HT1080 (cell line): ENCODE measurements at places on chromosomes 11 and 22.
A peak's percentile ranks its signal among the peaks of the same experiment; 100 is the strongest.

DNA sequence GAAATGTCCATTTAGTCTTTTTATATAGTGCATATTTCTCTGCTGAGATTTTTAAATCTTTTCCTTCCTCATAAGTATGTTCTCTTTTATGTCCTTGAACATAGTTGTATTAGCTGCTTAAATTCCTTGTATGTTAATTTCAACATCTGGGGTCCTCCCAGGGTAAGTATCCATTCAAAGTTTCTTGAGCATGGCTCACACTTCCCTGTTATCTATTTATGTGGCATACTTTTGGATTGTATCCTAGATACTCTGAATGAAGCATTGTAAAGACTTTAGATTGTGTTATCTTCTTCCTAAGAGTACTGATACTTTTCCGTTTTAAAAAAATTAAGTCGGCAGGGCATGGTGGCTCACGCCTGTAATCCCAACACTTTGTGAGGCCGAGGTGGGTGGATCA, 28.4 kb upstream of the PITPNB start:
- no peak for DNase-seq

- DNase-seq: no peak
Observed at GRCh38 chr11:64845129-64845775, 799 bp upstream of the CDC42BPG start.

GRCh38 chr22:39428597-39429071, 28.2 kb upstream of the MGAT3 start:
- DNase-seq: peak; percentile 25

GRCh38 chr11:130655300-130655699, 206.9 kb downstream of the ADAMTS15 start:
- DNase-seq: no peak

- no peak for DNase-seq
Observed at GRCh38 chr11:95725196-95725595, 64.4 kb downstream of the FAM76B start.

DNA sequence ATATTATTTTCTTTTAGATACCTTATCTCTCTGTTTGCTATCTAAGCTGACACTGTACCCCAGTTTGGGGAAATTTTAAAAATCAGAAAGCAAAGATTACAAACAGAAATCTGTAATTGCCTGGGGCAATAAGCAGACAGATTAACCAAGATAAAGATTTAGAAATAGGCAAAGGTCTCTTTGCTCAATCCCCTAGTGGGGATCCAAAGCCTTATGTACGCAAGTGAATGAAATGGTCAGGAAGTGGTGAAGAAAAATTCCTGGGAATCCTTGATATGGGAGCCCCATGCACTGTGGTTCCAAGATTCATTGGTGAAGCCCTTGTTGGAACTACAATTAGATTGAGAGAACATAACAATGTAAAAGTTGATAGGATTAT, 139.5 kb upstream of the GUCY1A2 start:
- DNase-seq: peak; percentile 47

DNA sequence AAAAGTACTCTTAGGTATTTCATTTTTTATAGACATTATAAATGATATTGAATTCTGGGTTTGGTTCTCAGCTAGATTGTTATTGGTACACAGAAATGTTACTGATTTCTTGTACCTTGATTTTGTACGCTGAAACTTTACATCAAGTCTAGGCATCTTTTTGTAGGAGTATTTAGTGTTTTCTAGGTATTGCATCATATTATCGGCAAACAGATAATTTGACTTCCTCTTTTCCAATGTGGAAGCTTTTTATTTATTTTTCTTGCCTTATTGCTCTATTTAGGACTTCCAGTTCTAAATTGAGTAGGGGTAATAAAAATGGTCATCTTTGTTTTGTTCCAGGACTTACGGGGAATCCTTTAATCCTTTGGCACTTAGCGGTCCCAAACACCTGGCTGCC, 676.6 kb upstream of the CCDC179 start:
- DNase-seq: no peak

DNA sequence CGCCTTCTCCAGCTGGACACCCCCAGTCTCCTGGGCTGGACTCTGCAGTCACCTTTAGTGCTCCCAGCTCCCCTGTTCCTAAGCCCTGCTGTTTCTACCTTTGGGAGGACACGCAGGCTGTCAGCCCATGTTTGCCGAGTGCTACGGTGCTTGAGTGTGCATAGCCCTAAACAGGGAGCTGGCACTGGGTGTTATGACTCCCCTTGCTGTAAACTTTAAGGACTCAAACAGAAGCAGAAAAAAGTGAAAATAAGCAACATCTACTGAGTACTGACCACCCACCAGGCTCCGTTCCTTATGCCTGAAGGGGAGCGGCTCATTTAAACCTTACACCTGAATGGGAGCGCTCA, 7.3 kb upstream of the APOBEC3B start:
- DNase-seq: no peak

DNA sequence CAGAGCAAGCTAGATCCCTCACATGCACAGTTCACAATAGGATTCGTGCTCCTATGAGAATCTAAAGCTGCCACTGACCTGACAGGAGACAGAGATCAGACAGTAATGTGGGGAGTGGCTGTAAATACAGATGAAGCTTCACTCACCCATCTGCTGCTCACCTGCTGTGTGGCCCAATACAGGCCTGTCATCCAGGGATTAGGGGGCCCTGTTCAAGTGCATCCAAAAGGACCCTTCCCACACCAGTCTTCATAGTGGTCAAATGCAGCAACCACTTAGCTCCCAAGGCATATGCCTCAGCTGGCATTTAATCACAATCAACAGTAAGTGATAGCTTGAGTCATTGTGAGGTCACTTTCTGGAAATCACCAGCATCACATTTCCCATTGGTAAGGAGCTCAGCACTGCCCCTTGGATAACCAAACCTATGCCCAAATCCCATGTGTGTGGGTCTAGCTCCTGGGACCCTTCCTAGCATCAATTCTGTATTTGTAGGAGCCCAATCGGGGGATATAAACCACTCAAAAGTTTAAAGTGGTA, 65.6 kb downstream of the OR4C45 start:
- DNase-seq: peak; percentile 36

GRCh38 chr11:13837286-13837685, 125.2 kb upstream of the SPON1 start:
- DNase-seq: peak; percentile 96

- DNase-seq: peak; percentile 34
Observed at GRCh38 chr11:108865406-108865805, 200.5 kb downstream of the DDX10 start.

GRCh38 chr22:38774496-38775166, 18.8 kb upstream of the SUN2 start:
- DNase-seq: no peak

GRCh38 chr22:45470871-45471270, 31.8 kb upstream of the FBLN1 start:
- no peak for DNase-seq

DNA sequence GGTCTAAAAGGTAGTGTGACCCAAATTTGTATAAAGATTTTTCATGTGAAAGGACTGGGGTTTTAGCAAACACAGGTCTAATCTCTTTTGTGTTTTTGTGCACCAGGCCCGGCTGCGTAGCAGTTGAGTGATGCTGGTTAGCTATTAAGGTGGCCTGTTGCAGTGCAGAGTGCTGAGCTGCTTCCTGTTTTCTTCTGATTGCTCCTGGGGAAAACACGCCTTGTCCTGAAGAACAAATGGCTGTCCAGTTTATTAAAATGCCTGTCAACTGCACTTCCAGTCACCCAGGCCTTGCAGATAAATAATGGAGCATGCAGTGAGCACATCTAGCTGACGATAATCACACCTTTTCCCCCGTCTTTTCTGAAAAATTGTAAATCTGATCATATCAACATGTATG, 1.8 kb downstream of the SRSF8 start:
- peak; percentile 97 for DNase-seq

DNA sequence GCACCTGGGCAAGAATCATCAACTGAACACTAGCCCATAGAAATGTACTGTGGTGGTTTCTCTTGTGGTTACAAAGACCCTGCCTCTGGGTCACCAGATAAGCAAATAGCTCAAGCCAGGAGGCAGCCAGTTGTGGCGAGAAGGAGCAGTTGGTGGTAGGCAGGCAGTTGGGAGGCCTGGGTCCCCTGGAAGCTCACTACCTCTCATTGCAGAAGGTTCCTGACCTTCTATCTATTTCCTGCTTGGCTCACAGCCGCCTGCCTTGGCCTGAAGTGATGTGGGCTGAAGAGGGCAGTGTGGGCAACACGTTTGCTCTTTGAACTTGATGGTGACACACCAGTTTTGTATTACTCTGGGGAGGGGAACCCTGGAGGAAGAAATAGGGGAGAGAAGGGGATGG, 34.7 kb downstream of the NECTIN1 start:
- peak; percentile 18 for DNase-seq

DNA sequence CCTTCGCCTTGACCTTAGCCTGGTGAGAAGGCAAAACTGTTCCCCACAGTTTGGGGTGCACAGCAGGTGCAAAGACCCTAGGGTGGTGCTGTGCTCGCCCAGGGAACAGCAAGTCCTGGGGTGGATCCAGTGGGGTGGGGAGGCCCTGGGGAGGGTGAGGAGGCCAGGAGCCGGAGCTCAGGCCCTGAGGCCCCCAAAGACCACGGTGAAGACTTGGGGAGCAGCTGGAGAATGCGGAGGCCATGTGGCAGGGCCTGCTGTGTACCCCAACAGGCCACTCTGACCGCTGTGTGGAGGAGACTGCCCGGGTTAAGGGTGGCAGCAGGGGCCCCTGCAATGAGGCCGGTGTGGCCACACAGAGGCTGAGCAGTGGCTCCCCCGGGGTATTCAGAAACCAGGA, 101.1 kb upstream of the RTL6 start:
- no peak for DNase-seq

GRCh38 chr11:60459345-60459744, 3.7 kb downstream of the MS4A1 start:
- no peak for DNase-seq

- DNase-seq: peak; percentile 74
Observed at GRCh38 chr11:88604260-88604659, 266.7 kb upstream of the CTSC start.

GRCh38 chr11:111935317-111936039, 1.7 kb upstream of the DIXDC1 start:
- no peak for DNase-seq

GRCh38 chr11:107695446-107695845, 16.4 kb downstream of the SLN start:
- no peak for DNase-seq

- DNase-seq: no peak
Observed at GRCh38 chr22:35539910-35540594, 579 bp upstream of the RASD2 start.

DNA sequence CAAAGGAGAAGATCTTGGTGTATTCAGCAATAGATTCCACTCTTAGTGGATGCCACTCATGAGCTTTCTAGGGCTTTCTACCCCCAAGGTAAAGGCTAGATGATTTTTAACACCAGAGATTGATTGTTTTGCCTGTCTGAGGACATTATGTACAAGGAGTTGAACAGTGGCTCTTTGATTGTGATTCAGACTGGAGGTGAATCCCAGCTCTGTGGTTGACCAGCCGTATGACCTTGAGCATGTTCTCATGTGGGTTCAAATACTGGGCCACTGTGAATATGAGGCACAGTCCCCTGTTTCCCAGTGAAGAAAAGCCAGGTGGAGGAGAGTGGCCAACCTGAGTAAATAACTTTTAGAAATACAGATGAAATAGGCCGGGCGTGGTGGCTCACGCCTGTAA, 24.0 kb upstream of the PARVB start:
- DNase-seq: no peak
